ENCODE measurements at places on chromosomes 1 and 21.

DNA sequence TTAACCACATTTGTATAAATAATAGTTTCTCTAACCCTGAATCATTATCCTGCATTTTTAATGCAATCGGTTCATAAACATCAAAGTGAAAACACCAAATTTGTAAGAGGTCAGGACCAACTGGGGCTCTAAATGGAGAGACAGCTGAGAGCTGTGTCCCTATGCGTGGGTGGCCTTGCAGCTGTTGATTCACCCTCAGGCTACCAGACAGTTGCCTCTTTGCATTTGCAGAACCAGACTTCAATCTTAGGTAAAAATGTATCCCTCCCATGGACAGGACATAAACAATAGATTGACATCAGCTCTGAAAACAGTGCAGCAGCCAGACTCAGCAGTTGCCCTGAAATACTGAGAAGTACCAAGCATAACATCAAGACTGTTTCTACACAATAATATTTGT is 8.8 kb upstream of the TGFB2 start:
- DNase-seq, result no peak

DNA sequence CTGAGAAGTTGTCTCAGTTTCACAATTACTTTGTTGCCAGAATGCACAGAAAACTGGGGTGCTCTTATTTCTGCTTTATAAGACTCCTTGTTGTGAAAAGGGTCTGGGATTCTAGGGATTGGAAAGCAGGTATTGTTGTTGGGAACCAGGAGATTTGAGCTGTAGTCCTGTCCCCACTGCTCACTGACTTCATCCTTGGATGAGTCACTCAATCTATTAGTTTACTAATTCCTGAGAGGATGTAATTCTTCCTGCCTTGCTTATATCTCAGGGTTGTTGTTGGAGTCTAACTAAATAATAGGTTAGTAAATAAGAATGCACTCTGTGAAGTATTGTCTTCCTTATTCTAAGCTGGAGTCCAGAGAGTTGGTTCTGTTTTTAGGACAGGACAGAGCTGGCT is 172.5 kb upstream of the GALNT2 start:
- no peak for DNase-seq

DNA sequence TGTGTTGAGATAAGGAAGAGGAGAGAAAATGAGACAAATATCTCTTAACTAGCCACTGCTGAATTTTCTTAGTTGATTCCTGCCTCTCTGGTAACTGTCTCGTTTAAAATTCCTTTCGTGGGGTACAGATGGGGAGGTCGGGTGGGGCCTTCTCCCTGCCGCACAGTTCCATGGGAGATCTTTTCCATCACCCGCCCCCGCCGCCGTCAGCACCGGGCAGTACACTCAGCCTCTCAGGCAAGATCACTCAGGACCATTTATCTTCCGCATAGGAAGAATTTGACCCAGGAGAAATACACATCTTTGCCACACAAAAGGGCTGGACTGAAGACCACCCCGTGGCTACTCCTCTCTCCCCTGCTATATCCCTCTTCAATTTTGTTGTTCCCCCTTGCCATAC is 2.3 kb upstream of the VPS26C start:
- DNase-seq, result no peak

DNA sequence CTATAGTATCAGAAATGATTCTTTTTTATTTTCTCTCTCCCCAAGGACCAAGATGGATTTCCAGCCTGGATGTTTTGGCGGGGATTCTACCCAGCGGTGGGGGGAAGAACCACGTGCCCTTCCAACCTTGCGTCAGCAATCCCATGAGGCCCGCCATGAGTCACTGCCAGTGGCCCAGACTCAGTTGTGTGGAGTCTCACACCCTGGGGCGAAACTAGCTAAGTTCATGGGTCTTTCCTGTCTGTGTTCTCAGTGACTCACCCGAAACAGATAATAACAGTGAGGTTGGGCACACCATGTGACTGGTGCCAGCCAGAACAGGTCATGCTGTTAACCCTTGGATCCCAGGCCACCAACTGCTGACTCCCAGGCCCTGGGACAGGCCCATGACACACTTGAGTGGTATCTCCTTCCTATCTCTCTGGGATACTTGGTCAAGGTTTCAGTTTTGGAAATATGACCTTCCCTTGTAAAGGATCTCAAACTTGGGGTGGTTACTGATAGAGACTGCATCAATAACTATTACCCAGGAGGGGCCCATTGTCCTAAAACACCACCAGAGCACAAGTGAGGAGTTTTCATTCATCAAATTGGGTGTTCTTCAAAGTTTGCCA is 98.0 kb upstream of the DUSP10 start:
- DNase-seq, result peak; percentile 85

GRCh38 chr1:84181350-84182005 is 37.4 kb downstream of the PRKACB start:
- no peak for DNase-seq

GRCh38 chr1:119472080-119472818 is 34.8 kb upstream of the HSD3B1 start:
- no peak for DNase-seq

- DNase-seq, result no peak
These were observed 41.9 kb downstream of the HIVEP3 start for GRCh38 chr1:41876576-41877445.

DNA sequence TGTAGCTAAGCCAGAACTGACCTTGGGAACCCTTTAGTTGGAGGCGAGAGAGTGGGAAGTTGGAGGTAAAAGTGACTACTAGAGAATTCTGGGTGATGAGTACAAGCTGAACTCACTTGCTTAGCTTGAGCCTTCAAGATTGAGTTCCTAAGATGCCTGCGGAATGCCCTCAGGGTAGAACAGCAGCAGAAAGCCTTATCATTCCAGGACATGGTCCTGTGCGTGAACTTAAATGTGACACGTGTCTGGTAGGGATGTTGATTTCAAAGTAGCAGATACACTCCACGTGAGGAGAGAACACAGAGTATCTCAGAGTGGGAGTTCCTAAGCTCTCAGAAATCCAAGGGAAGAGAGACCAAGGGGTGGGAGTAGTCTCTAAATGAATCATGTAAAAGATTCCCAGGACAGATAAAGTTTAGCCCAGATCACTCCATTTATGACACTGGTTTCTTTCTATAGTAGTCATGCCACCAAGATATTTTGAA is 60.1 kb downstream of the KCNK1 start:
- no peak for DNase-seq

GRCh38 chr1:187229496-187229895 is 400.7 kb downstream of the PLA2G4A start:
- no peak for DNase-seq

DNA sequence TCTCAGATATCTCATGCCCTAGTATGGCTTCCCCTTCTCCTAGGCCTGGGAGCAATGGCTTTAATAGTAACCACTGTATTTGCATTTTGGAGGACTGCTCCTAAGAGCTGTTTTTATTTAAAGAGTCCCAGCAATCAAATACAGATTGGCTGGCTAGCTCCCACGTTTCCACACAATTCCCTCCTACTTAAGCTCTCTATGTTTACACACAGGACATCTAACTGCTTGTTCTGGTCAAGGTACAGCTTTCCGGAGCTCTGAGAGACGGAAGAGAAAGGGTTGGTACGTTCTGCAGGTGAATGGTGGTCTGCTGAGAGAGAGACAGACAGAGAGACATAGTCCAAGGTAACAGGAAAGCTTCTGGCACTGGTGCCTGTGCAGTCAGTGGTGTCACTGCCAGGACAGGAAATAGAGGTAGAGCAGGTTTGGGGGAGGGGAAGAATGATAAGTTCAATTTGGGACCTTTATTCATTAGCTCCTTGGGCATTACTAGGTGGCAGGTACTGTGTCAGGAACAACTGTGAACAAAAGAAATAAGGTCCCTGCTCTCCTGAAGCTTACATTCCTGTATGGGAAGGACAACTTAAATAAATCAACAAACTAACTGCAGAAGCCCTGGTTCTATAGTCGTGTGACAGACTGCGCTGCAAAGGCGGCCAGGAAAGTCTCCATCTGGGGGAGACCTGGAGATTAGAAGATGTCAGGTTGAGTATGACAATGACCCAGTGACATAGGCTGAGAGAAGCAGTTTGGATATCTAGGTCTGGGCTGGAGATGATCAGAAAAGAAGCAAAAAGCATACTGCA is 1.2 kb upstream of the SLC25A33 start:
- no peak for DNase-seq

DNA sequence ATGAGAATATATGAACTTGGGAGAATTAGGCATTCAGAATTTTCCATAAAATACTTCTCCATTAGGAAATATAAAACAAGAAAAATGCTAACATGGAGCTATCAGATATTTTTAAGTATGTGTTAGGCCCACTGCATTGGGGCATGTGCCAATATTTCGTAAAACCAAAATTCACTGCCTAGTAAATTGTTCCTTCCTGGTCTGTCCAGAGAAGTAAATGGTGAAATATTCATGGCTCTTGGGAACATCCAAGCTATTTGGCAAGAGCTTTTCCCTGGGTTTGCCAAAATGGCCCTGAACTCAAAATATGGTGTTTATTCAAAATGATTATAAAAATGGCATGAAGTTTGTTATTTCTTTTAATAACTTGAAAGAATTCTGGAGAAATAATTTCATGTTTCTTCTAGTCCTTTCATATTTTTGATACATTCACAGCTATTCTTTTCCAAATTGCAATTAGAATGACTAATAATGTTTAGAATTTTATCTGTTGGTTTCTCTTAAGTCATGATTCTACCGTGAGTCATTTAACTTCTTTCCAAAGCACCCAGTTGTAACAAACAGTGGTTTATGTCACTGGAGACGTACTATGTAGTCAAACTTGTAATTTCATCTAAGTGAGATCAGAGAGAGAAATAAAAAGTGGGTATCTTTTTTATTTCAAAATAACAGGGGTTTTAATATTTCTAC is 25.7 kb upstream of the SLC19A2 start:
- no peak for DNase-seq

GRCh38 chr1:24351918-24352627 is 32.9 kb downstream of the GRHL3 start:
- DNase-seq, result peak; percentile 39

DNA sequence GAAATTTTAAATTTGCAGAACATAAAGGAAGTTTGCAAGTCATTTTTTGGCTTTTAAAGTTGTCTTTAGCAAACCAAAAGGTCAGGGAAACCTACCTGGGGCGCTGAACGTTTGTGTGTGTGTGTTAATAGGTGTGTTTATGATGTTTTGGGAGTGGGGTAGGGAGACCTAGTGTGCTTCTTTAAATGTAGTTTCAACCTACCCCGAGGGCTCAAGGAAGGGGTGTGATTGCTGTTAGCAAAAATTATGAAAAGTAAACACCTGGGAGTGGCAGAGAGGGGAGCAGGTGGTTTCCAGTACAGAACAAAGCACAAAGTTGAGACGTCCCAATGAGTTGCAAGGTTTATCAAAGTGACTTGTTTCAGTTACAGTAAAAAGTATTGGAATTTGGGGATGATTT is 58.7 kb upstream of the WDR26 start:
- no peak for DNase-seq

- no peak for DNase-seq
These were observed 1077.3 kb downstream of the KCNT2 start for GRCh38 chr1:195530961-195531360.

DNA sequence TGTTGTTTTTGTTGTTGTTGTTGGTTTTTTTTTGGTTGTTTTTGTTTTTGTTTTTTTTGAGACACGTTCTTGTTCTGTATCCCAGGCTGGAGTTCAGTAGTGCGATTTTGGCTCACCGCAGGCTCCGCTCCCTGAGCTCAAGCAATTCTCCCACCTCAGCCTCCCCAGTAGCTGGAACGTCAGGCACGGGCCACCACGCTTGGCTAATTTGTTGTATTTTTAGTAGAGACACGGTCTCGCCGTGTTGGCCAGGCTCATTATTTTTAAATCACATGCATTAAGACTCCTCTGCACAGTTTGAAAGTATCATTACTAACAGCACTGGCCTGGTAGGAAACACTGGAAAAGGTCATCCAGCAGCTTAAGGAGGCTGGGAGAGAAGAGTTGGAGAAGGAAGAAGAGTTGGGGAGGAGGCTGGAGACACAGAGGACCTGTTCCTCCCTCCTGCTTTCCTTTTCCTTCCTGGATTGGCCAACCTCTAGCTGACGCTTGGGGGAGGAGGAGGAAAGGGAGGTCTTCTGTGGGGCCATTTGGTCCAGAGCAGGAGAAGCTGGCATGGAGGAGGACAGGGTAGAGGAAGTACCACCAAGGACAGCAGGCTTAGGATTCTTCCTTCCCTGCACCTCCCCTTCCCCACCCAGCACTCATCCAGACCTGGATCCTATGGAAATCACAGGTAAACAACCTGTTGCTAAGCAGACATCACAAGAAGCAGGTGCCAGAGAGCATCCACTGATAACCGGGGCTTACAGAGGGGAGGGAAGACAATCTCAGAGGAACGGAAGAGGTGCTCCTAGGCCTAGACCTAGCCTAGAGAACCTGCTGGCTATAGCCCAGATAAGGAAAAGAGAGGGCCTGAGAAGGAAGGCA is 71.9 kb upstream of the GOLT1A start:
- no peak for DNase-seq

GRCh38 chr21:31710586-31710985 is 21.3 kb downstream of the SCAF4 start:
- DNase-seq, result no peak

GRCh38 chr1:14117700-14118099 is 417.7 kb downstream of the PRDM2 start:
- no peak for DNase-seq

DNA sequence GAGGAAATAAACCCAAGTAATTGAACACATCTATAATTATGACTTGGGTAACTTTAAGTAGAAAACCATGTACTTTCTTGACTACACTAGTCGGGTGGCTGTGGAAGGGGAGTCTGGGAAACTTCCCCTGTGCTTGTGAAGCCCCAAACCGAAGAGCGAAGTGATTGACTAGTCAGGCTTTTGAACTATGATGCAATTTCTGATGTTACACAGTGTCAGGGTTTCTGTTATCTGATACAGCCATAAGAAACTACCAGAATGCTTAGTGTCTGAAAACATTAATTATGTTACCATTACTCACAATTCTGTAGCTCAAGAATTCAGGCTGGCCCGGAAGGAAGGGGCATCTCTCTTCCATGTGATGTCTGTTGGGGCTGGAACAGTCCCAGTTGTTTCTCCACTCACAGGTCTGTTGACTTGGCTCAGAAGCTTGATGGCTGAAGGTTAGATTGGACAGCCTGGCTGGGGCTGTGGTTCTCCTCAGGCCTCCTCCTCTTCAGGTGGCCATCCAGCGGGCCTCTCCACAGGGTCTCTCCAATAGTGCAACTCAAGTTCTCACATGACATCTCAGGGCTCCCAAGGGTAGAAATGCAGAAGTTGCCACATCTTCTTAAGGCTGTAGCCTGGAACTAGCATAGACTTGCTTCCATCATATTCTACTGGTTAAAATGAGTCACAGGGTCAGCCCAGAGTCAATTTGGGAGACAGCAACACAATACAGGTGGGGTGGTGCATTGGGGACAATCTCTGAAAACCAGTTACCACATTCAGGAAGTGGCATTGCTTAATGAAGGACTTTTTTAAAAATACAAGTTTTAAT is 8.3 kb upstream of the C8B start:
- no peak for DNase-seq

- DNase-seq, result no peak
These were observed 46.4 kb upstream of the TMEM51 start for GRCh38 chr1:15107058-15107687.

DNA sequence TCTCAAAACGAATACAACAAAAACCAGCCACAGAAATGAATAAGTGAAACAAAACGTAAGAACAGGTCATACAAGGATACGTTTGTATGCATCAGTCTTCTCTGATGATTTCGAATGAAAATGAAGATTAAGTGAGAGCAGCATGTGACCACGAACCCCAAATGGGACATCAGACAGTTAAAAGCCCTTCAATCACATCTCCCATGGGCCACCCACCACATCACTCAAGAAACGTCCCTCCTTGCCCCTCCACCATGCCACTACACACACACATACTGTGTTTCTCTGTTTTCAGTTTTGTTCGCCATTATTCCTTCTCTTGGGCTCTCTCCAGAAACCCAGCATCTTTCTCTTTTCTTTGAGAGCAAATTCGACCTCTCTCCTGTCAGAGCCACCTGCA is 355.6 kb upstream of the KAZN start:
- no peak for DNase-seq

- DNase-seq, result no peak
These were observed 168.2 kb upstream of the DPT start for GRCh38 chr1:168897249-168897648.

Data from activated naive CD4-positive, alpha-beta T cell treated with Interleukin-2 at 50 U/mL for 16 hours (primary cell).